ENCODE measurements at places on chromosomes 4 and X. TPM values are rescaled to one million over a fixed set of nuclear protein-coding genes. Genes with fewer than 3 reads are reported as not detected.
A peak's percentile ranks its signal among the peaks of the same experiment; 100 is the strongest.

DNA sequence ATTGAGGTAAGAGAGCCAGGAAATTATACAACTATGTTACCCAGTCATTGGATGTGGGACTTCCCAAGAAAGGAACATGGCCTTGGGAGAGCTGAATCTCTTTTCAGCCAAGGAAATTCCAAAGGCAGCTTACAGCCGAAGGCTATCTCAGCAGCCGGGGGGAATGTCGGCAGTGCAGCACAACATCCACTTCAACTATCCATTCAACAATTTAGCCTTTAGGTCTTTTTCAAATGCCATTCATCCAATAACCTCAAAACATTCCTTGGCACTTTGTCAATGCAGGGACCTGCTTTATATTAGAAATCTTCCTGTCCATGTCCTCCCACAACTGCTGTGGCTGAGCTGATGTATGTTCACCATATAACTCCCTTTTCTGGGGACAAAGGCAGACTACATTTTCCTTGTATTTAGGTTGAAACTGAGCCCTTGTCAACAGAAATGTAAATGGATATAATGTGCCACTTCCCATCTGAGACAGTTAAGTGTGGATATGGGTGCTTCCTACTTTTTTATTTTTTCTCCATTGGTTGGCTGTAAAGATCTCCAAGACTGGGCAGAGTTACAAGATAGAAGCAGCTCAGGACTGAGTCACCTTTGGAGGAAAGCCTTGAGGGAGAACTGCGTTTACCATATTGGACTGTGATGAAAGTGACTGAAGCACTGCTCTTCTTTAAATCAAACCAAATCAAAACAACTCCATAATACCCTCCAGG, 94.8 kb downstream of the GPRIN3 start:
- no peaks in the 10 kb centered on the region for H3K27me3 ChIP-seq
- H3K4me3 ChIP-seq = no peak overlapping the region
- DNase-seq = no peak
- peaks cover 4% of the 10 kb centered on the region for H3K4me1 ChIP-seq

DNA sequence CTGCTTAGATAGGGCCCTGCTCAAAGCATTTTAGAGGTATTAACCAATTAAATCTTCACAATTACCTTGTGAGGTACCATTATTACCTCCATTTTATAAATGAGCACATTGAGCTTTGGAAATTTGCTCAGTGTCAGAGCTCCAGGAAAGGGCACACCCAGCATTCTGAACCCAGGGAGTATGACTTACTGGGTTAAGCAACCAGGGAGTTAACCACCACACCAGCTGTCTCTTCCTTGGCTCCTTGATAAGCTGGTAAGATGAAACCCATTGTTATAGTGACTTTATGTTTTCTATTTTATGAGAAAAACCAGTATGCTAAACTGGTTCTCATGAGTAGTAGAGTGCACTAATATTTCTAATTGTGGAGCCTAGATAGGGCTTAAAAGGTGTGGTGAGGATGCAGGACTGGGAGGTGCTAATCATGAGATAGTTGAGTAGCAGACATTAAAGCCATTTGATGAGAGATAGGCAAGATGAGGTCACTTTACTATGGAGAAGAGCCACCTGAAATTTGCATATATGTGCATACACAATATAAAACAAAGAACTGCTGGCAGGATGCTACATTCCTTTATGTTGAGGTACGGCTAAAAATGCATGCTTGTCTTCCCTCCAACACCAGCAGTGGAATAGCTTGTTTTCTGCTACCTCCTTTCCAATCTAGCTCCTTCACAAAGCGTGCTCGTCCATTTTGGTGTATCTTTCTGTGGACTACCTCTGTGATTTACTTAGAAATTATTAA, 556.1 kb downstream of the SPRY1 start:
- no peaks in the 10 kb centered on the region for H3K27me3 ChIP-seq
- no peak overlapping the region for H3K4me3 ChIP-seq
- no peaks in the 10 kb centered on the region for H3K36me3 ChIP-seq
- H3K27ac ChIP-seq = no peak overlapping the region

DNA sequence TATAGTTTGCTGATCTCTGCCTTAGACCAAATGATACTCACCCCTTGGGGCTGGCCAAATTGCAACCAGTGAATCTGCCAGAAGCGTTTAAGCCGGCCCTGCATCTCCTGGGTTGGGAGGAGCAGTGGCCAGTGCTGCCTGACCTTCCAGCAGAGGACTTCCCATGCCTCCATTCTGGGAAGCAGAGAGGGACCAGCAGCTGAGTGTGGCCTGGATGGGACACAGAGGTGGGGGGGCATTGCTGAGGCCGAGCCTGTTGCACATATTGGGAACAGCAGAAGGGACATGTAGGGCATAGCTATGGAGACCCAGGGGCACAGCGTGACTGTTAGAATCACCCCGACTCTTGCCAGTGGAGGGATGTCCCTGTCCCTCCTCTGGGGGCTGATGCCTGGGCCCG, 93.3 kb downstream of the CPZ start:
- H3K27me3 ChIP-seq = no peaks in the 10 kb centered on the region
- no peak overlapping the region for H3K27ac ChIP-seq
- H3K4me3 ChIP-seq = no peak overlapping the region
- DNase-seq = no peak
- H3K4me1 ChIP-seq = no peaks in the 10 kb centered on the region

GRCh38 chr4:111761531-111761930, 383.7 kb upstream of the FAM241A start:
- H3K27me3 ChIP-seq = no peaks in the 10 kb centered on the region
- no peaks in the 10 kb centered on the region for H3K36me3 ChIP-seq
- DNase-seq = no peak
- no peak overlapping the region for H3K27ac ChIP-seq
- no peaks in the 10 kb centered on the region for H3K4me1 ChIP-seq

DNA sequence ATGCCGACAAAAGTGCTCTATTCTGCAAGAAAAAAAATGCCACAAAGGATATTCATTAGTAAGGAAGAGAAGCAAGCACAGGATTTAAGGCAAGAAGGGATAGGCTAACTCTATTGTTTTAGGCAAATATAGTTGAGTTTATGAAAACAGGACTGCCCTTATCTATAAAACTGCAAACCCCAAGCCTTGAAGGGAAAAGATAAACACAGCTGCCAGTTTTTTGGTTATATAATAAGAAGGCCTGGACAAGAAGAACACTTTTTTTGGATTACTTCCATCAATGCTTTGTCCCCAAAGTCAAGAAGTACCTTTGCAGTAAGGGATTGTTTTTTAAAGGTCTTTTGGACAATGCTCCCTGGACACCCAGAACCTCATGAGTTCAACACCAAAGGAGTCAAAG, 45.4 kb upstream of the WWC2 start:
- H3K36me3 ChIP-seq = no peaks in the 10 kb centered on the region
- no peak overlapping the region for H3K4me3 ChIP-seq
- no peaks in the 10 kb centered on the region for H3K4me1 ChIP-seq
- no peak overlapping the region for H3K27ac ChIP-seq
- H3K27me3 ChIP-seq = no peaks in the 10 kb centered on the region

GRCh38 chrX:22164770-22165388, 107.8 kb upstream of the CBLL2 start:
- H3K36me3 ChIP-seq = no peaks in the 10 kb centered on the region
- no peak overlapping the region for H3K27ac ChIP-seq
- no peaks in the 10 kb centered on the region for H3K27me3 ChIP-seq
- no peaks in the 10 kb centered on the region for H3K4me1 ChIP-seq

DNA sequence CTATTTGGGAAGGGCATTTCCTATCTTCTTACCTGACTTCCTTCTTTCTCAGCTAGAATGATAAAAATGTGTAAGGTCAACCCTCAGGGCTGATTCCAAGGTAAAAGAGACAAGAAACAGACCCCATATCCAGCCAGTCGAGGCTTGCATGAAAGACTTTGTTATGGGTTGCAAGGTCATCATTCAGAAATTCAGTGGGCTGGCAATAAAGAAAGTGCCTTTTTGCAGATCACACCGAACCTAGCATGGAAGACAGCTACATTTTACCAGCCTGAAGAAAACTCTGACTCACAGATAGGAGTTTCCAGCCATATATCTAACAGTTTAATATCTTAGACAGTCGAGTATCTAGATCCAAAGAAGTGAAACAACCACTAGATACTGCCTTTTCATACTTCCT, 87.4 kb downstream of the PDGFC start:
- H3K36me3 ChIP-seq = no peaks in the 10 kb centered on the region
- no peak for DNase-seq
- no peak overlapping the region for H3K27ac ChIP-seq

DNA sequence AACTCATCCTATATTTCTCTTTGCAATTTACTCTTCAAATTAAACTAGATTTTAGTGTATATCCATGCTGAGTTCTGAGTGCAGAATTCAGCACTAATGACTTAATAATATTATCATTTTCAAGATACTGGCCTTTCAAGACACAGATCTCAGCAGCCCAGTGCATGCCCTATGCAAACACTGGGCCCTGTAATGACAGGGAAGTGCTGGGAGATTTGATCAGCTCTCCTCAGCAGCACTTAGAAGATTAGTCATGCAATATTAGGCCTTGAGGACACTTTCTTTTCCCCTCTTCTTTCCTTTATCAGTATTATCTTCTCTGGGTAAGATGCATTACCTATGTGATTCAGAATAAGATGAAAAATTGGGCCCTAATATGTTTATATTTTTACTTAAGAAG, 207.1 kb downstream of the PPP3CA start:
- DNase-seq = no peak
- H3K4me1 ChIP-seq = no peaks in the 10 kb centered on the region
- H3K27me3 ChIP-seq = no peaks in the 10 kb centered on the region
- H3K4me3 ChIP-seq = no peak overlapping the region
- H3K36me3 ChIP-seq = no peaks in the 10 kb centered on the region

DNA sequence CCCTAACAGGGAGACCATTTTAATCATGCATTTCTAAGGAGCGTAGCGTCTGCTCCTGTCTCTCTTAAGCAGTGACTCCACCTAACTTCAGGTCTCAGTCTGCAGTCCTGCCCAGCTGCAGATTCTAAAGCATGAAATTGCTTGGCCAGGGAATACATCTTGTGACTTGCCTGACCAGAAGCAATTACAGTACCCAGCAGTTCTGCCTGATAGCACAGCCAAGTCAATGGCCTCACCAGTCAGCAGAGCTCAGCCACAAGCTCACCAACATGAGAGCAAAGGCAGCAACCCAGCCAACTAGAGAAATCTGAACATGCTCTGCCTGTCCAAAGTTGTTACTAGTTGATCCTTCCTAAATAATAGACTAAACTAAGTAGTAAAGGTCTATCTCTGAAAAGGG, 2011.9 kb upstream of the PCDH10 start:
- no peak for DNase-seq
- no peaks in the 10 kb centered on the region for H3K36me3 ChIP-seq
- no peak overlapping the region for H3K4me3 ChIP-seq
- H3K27me3 ChIP-seq = no peaks in the 10 kb centered on the region

- H3K36me3 ChIP-seq = no peaks in the 10 kb centered on the region
- no peaks in the 10 kb centered on the region for H3K27me3 ChIP-seq
- no peaks in the 10 kb centered on the region for H3K4me1 ChIP-seq
- no peak overlapping the region for H3K27ac ChIP-seq
- H3K4me3 ChIP-seq = no peak overlapping the region
Measured at GRCh38 chrX:70424801-70425200, 1.7 kb downstream of the GDPD2 start.

GRCh38 chr4:3769642-3770184, 3.5 kb downstream of the ADRA2C start:
- peaks cover 5% of the 10 kb centered on the region for H3K27me3 ChIP-seq
- no peak overlapping the region for H3K4me3 ChIP-seq
- no peak for DNase-seq

GRCh38 chr4:134727696-134728095, 526.1 kb upstream of the PABPC4L start:
- no peak overlapping the region for H3K27ac ChIP-seq
- H3K36me3 ChIP-seq = no peaks in the 10 kb centered on the region
- DNase-seq = no peak
- H3K4me1 ChIP-seq = no peaks in the 10 kb centered on the region

DNA sequence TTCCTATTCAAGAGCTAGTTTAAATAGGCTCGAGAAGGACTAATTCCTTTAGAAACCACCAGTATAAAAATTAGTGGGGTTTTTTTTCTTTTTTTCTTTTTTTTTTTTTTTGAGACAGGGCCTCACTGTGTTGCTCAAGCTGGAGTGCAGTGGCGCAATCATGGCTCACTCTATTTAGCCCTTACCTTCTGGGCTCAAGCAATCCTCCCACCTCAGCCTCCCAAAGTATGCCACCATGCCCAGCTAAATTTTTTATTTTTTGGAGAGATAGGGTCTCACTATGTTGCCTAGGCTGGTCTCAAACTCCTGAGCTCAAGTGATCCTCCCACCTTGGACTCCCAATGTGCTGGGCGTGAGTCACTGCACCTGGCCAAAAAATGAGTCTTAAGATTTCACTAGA, 52.8 kb downstream of the APOO start:
- H3K36me3 ChIP-seq = no peaks in the 10 kb centered on the region
- H3K27me3 ChIP-seq = no peaks in the 10 kb centered on the region
- no peak for DNase-seq
- no peaks in the 10 kb centered on the region for H3K4me1 ChIP-seq
- no peak overlapping the region for H3K4me3 ChIP-seq

GRCh38 chr4:151031831-151032605, 16.9 kb upstream of the LRBA start:
- no peak for DNase-seq
- H3K36me3 ChIP-seq = no peaks in the 10 kb centered on the region
- no peaks in the 10 kb centered on the region for H3K4me1 ChIP-seq
- no peaks in the 10 kb centered on the region for H3K27me3 ChIP-seq
- no peak overlapping the region for H3K4me3 ChIP-seq
- no peak overlapping the region for H3K27ac ChIP-seq

- no peak overlapping the region for H3K27ac ChIP-seq
- no peak for DNase-seq
- no peaks in the 10 kb centered on the region for H3K4me1 ChIP-seq
- H3K27me3 ChIP-seq = no peaks in the 10 kb centered on the region
Measured at GRCh38 chr4:23904639-23905071, 14.8 kb upstream of the PPARGC1A start.

GRCh38 chr4:89196056-89196674, 84.8 kb downstream of the TIGD2 start:
- H3K27ac ChIP-seq = peak overlapping the region; percentile 33
- H3K36me3 ChIP-seq = no peaks in the 10 kb centered on the region
- H3K4me1 ChIP-seq = peaks cover 11% of the 10 kb centered on the region
- no peaks in the 10 kb centered on the region for H3K27me3 ChIP-seq

DNA sequence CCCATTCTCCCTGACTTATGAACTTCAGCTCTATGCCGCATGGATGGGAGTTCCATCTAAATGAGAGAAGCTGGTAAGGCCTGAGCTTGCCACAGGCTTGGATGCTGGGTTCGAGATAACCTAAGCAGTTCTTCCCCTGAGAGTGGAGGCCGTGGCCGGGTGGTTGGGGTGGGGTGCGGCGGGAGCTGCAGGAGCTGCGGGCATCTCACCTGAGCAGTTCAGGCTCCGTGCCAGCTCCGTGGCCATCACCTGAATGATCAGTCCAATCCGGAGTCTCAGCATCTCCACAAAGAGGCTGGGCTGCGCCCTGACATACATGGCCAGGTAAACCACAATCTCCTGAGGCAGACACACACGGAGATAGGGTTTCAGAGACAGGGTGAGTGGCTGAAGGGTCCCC, 77.6 kb downstream of the PHKA2 start:
- H3K27me3 ChIP-seq = no peaks in the 10 kb centered on the region
- H3K4me3 ChIP-seq = no peak overlapping the region
- H3K4me1 ChIP-seq = no peaks in the 10 kb centered on the region

TNIP3 gene
- not detected for total RNA-seq

KCNIP4 gene
- not detected for total RNA-seq

P2RY8 gene
- 0.49 TPM for total RNA-seq

YY2 gene
- total RNA-seq = 0.56 TPM

FAM193A gene
- total RNA-seq = 10.2 TPM

SPON2 gene
- total RNA-seq = 14.3 TPM

Measured in pancreas (tissue), 10 donors.